ENCODE measurements at places on chromosomes 12 and 14. TPM values are rescaled to one million over a fixed set of nuclear protein-coding genes. Genes with fewer than 3 reads are reported as not detected.

DNA sequence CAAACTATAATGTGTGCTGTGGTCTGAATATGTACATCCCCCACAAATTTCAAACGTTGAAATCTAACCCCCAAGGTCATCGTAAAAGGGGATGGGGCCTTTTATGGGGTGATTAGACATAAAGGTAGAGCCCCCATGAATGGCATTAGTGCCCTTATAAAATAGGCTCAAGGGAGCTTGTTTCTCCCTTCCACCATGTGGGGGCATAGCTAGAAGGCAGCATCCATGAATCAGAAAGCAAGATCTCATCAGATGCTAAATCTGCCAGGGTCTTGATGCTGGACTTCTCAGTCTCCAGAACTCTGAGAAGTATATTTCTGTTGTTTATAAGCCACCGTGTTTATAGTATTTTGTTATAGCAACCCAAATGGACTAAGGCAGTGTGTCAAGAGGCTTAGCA, 33.4 kb upstream of the IGF1 start:
- DNase-seq: no peak
- no peaks in the 10 kb centered on the region for H3K36me3 ChIP-seq
- H3K27me3 ChIP-seq: peaks cover 5% of the 10 kb centered on the region
- H3K4me3 ChIP-seq: no peak overlapping the region

- no peak overlapping the region for H3K27ac ChIP-seq
- H3K27me3 ChIP-seq: no peaks in the 10 kb centered on the region
- no peak overlapping the region for H3K4me3 ChIP-seq
- no peaks in the 10 kb centered on the region for H3K36me3 ChIP-seq
- H3K4me1 ChIP-seq: no peaks in the 10 kb centered on the region
- DNase-seq: no peak
These were observed 37.4 kb downstream of the GAS2L3 start for GRCh38 chr12:100610666-100611430.

GRCh38 chr12:132356691-132357622, 27.6 kb upstream of the GALNT9 start:
- no peak overlapping the region for H3K4me3 ChIP-seq
- peaks cover 2% of the 10 kb centered on the region for H3K36me3 ChIP-seq
- no peak overlapping the region for H3K27ac ChIP-seq
- H3K27me3 ChIP-seq: no peaks in the 10 kb centered on the region

DNA sequence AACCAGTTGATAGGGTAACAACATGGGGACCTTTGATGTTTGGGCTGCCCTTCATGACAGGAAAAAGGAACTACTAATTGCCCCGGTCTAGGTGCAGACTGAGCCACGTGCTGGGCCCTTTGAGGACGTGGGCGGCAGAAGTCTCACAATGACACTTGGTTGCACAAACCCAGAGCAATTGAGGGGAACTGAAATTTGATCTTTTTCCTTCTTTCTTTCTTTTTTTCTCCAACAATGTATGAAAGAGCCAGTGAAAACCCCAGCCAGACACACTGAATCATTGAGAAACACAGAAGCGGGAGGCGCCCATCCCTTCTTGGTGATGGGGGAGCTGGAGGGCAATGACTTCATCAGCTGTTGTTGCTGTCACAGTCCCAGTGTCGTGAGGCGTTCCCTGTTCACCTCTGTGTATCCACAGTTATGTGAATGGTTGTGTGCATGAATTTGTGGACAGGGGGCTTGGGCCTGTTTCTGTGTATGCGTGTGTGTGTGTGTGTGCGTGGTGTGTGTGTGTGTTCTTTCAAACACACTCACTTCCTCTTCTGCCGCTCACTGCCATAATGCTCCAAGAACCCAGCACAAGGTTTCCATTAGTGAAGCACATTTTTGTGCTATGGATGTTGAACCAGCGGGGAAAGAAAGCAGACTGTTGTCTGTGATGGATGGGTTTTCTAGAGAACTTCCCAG, 137.5 kb upstream of the CCND2 start:
- H3K27ac ChIP-seq: peak overlapping the region; percentile 72
- H3K4me3 ChIP-seq: no peak overlapping the region
- DNase-seq: no peak
- H3K4me1 ChIP-seq: peaks cover 57% of the 10 kb centered on the region
- H3K36me3 ChIP-seq: peaks cover 11% of the 10 kb centered on the region

GRCh38 chr12:68896881-68897540, 36.0 kb downstream of the CPM start:
- no peak for DNase-seq
- H3K36me3 ChIP-seq: no peaks in the 10 kb centered on the region
- H3K4me3 ChIP-seq: no peak overlapping the region
- H3K27ac ChIP-seq: no peak overlapping the region
- peaks cover 21% of the 10 kb centered on the region for H3K27me3 ChIP-seq

- H3K36me3 ChIP-seq: peaks cover 6% of the 10 kb centered on the region
- H3K4me1 ChIP-seq: no peaks in the 10 kb centered on the region
- H3K27me3 ChIP-seq: no peaks in the 10 kb centered on the region
- no peak for DNase-seq
These were observed 40.0 kb downstream of the GPR65 start for GRCh38 chr14:88044776-88045446.

GRCh38 chr12:82593901-82594396, 92.8 kb upstream of the TMTC2 start:
- H3K36me3 ChIP-seq: no peaks in the 10 kb centered on the region
- DNase-seq: no peak
- no peak overlapping the region for H3K4me3 ChIP-seq
- no peaks in the 10 kb centered on the region for H3K27me3 ChIP-seq
- H3K4me1 ChIP-seq: no peaks in the 10 kb centered on the region

DNA sequence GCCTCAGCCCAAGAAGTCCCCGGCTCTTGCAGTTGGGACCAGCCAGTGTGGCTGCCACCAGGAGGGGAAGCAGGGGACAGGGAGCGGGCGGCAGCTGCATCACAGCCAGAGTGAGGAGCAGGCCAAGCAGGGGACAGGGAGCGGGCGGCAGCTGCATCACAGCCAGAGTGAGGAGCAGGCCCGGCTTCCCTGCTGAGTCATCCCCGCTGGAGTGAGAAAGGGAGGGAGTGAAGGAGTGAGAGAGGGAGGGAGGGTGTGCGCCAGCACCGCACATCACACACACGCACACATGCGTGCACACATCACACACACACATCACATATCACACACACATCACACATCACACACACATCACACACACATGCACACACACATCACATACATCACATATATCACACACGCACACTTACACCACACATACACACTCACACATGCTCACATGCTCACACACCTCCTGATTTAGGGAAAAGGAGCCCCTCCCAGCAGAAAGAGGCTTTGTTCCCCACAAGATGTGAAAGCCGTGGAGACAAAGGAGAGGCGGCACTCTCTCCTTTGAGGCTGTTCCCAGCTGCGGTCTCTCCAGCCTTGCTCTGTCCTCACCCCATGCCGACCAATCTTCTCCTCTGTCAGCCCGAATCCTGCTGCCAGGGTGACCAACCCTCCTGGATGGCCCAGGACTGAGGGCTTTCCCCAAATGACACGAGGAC, 16.7 kb upstream of the ZDHHC22 start:
- H3K36me3 ChIP-seq: no peaks in the 10 kb centered on the region
- no peak overlapping the region for H3K27ac ChIP-seq
- H3K4me1 ChIP-seq: no peaks in the 10 kb centered on the region

- H3K27ac ChIP-seq: no peak overlapping the region
- no peak overlapping the region for H3K4me3 ChIP-seq
- no peaks in the 10 kb centered on the region for H3K36me3 ChIP-seq
These were observed 55.9 kb downstream of the KCNA5 start for GRCh38 chr12:5099591-5099990.

DNA sequence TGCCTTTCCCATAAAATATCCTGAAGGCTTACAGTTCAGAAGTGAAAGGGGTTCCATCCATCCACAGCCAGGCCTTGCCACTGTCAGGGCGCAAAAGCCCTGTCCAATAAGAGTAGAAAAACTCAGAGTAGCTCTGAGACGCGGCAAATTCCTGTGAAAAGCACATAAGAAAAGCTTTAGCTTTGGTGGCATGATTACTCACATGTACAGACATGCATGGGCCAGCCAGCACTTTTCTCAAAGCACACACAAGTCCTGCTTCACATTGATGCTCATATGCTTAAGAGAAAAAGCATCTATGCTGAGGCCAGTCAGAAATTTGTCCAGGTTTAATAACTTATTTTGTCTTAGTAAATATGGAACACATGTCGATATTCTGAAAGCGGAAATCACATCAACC, 25.5 kb downstream of the CLEC1A start:
- H3K36me3 ChIP-seq: no peaks in the 10 kb centered on the region
- peaks cover 37% of the 10 kb centered on the region for H3K27me3 ChIP-seq
- DNase-seq: no peak
- no peak overlapping the region for H3K27ac ChIP-seq
- H3K4me1 ChIP-seq: no peaks in the 10 kb centered on the region

DNA sequence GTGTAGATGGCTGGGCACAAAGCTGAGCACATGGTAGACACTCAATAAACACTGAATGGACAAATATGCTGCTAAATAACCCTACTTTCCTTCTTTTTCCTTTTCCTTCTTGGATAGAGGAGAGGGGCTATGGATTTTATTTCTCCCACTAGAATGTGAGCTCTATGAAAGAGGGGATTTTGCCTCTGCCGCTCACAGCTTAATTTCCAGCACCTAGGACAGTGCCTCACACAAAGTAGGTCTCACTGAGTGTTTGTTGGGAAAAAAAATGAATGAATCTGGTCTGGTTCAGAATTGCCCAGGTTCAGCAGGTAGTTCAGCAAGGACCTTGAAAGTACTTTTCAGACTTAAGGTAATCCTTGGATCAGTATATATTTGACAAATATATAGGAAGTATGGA, 65.5 kb downstream of the WSCD2 start:
- no peak overlapping the region for H3K4me3 ChIP-seq
- H3K27me3 ChIP-seq: no peaks in the 10 kb centered on the region
- H3K27ac ChIP-seq: no peak overlapping the region
- H3K4me1 ChIP-seq: no peaks in the 10 kb centered on the region
- DNase-seq: no peak
- H3K36me3 ChIP-seq: no peaks in the 10 kb centered on the region

DNA sequence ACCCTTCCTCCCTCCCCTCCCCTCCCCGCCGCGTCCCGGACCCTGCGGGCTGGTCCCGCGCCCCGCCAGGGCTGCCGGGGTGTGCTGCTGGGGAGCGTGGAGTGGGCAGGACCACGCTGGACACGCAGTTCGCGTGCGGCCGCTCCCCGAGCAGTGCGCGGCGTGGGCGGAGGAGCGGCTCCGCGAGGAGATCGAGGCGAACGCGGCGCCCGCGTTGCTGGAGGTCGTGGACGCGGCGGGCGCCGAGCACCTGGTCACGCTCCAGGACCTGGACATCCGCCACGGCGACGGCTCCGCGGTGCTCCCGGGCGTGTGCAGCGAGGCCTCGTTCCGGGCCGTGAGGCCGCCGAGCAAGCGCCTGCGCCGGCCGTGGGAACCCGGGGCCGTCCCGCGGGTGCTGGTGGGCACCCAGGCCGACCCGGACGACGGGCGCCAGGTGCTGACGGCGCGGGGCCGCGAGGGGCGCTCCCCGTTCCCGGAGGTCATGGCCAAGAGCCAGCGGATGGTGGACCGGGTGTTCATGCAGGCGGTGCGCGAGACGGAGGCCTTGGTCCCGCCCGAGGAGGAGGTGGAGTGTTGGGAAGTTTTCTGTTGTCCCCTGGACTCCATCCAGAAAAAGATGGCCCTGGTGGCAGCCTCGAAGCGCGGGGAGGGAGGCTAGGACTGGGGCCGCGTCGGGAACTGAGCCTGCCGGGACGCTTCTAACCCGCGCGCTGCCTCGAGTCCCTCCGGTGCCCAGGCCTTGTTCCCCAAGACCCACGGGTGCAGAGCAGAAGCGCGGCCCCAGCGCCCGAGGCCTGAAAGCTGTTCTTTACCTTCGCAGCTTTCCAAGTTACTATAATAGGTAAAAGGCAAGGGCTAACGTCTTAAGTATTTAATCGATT, 54.7 kb upstream of the EIF5 start:
- H3K27ac ChIP-seq: no peak overlapping the region
- H3K4me3 ChIP-seq: no peak overlapping the region
- DNase-seq: no peak
- peaks cover 4% of the 10 kb centered on the region for H3K4me1 ChIP-seq

GRCh38 chr12:71014180-71014785, 93.7 kb upstream of the PTPRR start:
- H3K27me3 ChIP-seq: no peaks in the 10 kb centered on the region
- peaks cover 2% of the 10 kb centered on the region for H3K4me1 ChIP-seq
- no peak for DNase-seq
- H3K4me3 ChIP-seq: no peak overlapping the region

DNA sequence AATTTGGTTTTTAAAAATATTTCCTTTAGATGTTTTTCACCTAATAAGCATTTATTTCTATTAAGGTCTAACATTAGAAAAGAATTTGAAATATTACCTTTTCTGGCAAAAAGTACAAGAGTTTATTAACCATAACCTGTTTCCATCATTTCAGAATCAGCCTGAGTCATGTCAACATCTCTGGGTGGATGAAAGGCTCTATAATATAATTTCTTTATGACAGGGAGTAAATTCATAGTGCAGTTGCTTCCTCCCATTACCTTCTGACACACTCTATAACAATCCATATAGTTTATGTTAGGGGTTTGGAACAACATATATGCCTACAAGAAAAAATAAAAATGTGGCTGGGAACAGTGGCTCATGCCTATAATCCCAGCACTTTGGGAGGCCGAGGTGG, 134.5 kb downstream of the SLC2A13 start:
- no peak for DNase-seq
- no peak overlapping the region for H3K4me3 ChIP-seq
- no peaks in the 10 kb centered on the region for H3K27me3 ChIP-seq
- H3K36me3 ChIP-seq: no peaks in the 10 kb centered on the region
- H3K27ac ChIP-seq: no peak overlapping the region

DNA sequence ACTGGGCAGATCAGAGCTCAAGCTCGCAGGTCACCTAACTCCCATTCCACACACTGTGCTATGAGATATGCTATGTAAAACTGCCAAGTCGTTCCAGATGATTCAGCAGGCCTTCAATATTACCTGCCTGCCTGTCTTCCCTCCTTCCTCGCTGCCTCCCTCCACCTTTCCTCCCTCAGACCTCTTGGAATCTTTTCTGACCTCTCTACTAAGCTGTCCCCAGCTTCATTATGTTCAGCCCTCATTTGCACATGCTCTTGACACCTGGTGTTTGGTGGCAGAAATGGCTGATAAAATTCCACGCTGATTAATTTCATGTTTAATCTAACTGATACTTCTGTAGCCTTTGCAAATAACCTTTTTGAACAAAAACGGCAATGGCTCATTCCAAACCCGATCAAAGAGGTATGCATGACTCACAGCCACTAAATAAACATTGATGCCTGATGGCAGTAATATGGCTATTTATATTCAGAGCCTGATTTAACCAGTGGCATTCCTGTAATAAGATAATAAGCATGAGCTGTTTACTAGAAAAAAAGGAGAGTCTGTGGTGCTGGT, 130.8 kb upstream of the EGLN3 start:
- H3K36me3 ChIP-seq: peaks cover 3% of the 10 kb centered on the region
- DNase-seq: no peak
- H3K4me1 ChIP-seq: peaks cover 2% of the 10 kb centered on the region
- peaks cover 28% of the 10 kb centered on the region for H3K27me3 ChIP-seq
- no peak overlapping the region for H3K27ac ChIP-seq

Gene NCOR2
- 92.9 TPM for total RNA-seq

Gene AKAP6
- 0.83 TPM for total RNA-seq

Gene VEZT
- 31.0 TPM for total RNA-seq

Gene MYF6
- total RNA-seq: not detected

Gene PTGER2
- 119 TPM for total RNA-seq

Gene SMIM41
- total RNA-seq: not detected

Gene PRH2
- not detected for total RNA-seq

Gene COCH
- total RNA-seq: 2.3 TPM

Data from activated CD8-positive, alpha-beta T cell treated with anti-CD3 and anti-CD28 coated beads, Interleukin-2, amount 10 ng/mL, durations not matched to agents 7 days and 5 days (primary cell).